Hippocampal formation (tissue), 2 donors: ENCODE measurements at places on chromosomes 16 and 17.

DNA sequence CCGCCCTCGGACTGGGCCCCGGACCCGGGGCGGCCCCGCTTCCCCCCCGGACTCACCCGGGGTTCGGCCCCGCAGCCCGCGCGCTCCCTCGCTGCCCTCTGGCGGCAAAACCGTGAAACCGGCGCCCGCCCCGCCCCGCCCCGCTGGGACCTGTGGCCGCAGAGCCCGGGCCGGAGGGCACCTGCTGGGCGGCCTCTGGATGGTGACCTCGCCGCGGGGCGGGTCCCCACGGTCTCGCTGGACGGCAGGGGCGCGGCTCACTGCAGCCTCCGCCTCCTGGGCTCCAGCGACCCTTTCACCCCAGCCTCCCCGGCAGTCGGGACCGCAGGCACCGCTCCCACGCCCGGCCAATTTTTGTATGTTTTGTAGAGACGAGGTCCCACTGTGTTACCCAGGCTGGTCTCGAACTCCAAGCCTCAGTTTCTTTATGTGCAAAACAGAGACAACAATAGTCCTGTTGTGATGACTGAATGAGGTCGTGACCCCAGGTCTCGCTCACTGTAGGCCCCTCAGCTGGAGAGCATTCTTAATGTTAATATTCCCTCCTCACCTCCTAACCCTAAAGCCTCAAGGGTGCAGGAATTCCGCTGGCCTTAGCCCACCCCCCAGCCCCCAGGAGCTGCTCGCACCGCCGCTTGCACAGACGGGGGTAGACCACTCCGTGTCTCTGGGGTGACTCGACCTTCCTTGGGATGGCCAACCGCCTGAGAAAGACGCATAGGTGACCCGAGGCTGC is 33.7 kb upstream of the RPH3AL start:
- no peak for DNase-seq

- no peak for DNase-seq
Measured at GRCh38 chr16:730666-731509, 4.0 kb downstream of the HAGHL start.

DNA sequence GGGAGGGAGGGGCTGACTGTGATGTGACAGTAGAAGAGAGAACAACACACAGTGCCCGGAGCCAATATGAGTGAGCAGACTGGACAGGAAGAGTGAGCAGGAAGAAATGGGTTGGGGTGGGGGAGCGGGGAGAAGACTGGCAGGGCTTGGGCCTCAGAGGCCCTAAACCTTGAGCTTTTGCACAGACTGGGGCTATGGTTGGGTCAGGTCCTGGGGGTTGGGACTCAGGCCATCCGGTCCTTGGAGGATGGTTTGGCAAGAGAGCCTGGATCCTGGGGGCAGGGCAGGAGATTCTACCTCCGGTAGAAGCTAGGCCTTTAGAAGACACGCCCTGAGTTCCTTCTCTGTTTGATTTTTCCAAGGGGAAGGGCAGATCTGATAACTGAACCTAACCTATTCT is 1.1 kb downstream of the CAMTA2 start:
- no peak for DNase-seq

GRCh38 chr17:73855720-73856333 is 211.6 kb upstream of the SDK2 start:
- DNase-seq: no peak

GRCh38 chr16:30637944-30638343 is 12.8 kb upstream of the PRR14 start:
- no peak for DNase-seq

- no peak for DNase-seq
Measured at GRCh38 chr16:77220427-77220826, 21.2 kb downstream of the SYCE1L start.

DNA sequence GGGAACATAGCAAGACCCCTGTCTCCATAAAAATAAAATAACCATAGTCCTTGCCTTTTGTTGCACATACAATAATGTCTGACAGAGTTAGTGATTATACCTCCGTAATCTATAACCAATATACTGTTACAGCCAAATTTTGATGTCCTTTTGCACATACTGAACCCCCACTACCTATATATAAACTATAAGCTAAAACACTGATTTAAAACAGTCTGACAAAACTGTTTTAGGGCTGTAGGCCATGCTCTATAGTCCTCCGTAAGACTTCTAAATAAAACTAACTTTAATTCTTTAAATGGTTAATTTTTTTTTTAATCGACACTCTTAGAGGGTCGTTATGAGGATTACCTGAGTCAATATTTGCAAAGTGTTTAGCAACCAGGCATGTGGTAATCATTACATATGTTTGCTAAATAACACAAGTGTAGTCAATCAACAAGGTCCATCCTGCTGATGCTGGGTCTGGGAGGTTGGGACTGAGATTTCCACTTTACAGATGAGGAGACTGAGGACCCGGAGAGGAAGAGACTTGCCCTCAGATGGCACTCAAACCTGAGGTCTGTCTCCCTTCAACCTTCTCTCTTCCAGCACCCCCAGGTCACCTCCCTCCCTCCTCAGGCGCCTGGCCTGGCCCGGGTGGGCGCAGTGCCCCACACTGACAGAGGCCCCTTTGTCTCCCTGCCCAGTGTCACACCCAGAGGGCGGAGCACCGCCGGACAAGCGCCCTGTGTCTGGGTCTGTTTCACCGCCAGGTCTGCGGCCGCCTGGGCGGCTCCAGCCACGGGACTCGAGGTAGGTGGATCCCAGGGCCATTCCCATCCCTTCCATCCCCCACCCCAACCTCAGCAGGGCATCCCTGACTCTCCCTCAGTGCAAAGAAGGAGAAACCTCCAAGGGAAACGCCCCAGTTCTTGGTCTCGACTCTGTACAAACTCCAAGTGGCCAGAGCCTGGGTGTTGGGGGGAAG is 10.3 kb downstream of the ZNF385C start:
- DNase-seq: peak; percentile 15

- no peak for DNase-seq
Measured at GRCh38 chr17:1724869-1725641, 551 bp downstream of the WDR81 start.

DNA sequence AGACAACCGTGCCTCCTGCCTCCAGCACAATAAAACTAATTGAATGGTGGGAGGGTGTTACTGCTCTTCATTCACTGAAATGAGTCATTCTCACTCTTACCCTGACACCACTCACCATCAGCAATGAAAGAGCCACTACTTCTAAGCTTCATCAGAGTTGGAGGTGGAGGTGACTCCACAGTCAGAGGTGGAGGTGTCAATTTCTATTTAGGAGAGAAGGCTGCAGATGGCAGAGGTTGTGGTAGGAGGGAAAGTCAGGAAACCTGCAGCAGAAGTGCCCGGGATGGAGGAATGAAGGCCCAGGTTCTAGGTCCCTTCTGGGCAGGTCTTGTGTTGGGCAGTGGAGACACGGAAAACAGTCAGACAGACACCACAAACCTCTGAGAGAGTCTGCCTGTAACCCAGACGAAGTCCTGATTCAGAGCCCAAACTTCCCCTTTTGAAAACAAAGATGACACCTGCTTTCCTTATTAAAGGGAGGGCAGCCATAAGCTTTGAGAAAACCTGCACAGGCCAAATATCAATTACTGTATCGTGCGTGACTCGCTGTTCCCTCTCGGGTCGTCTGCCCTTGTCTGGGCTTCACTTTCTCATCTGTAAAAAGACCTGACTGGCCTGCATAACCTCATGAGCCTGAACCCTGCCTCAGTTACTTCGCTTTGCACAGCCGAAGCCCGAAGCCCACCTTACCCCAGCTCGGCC is 668 bp downstream of the ATPAF2 start:
- no peak for DNase-seq

DNA sequence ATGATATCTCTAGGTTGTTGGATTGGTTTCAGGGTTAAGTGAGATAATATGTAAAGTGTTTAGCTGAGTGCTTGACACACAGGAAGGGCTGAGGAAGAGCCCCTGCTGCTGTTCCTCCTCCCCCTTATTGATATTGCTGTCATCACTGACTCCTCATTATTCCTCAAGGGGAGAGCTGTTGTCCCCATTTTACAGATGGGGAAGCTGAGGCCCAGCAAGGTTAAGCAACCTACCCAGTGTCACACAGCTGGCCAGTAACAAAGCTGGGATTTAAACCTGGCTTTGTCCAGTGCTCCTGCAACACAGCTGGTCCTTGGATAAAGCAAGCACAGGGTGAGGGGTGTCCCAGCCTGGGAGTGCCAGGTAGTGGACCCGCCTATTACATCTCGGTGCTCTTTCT is 9.8 kb downstream of the WSCD1 start:
- no peak for DNase-seq

GRCh38 chr17:67055041-67055443 is 10.7 kb downstream of the CACNG1 start:
- DNase-seq: no peak

- no peak for DNase-seq
Measured at GRCh38 chr16:63703612-63704011, 1418.3 kb downstream of the CDH11 start.

DNA sequence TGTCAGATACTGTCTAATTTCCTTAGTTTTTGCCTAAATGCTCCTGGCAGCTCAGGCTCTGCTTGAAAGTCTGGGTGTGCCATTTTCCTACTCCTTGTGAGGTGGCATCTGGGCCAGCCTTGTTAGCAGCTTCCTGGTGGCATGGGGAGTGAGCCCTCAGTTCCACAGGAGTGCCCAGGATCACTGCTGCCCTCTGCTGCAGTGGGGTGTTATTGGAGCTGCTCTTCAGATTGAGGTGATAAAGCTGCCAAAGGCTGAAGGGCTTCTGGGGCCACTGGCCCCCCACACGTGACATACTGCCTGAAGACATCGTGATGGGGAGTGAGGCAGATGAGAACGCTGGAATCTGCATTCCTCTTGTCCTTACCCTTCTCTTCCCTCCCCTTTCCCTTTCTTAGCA is 27.4 kb downstream of the CEP95 start:
- no peak for DNase-seq

DNA sequence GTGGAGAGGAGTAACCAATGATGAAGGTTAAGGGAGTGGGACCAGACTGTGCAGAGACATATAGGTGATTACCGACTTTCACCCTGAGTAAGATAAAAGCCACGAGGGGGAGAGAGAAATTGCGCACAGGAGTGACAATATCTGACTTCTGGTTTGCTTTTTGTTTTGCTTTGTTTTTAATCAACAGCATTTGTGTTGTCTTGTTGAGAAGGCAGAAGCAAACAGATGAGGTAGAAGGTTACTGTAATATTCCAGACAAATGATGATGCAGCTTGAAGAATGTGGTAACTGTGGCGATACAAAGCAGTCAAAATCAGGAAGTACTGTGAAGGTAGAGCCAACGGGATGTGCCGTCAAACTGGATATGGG is 7.5 kb downstream of the PELP1 start:
- DNase-seq: no peak

GRCh38 chr17:18374216-18374615 is 3.4 kb upstream of the EVPLL start:
- no peak for DNase-seq

DNA sequence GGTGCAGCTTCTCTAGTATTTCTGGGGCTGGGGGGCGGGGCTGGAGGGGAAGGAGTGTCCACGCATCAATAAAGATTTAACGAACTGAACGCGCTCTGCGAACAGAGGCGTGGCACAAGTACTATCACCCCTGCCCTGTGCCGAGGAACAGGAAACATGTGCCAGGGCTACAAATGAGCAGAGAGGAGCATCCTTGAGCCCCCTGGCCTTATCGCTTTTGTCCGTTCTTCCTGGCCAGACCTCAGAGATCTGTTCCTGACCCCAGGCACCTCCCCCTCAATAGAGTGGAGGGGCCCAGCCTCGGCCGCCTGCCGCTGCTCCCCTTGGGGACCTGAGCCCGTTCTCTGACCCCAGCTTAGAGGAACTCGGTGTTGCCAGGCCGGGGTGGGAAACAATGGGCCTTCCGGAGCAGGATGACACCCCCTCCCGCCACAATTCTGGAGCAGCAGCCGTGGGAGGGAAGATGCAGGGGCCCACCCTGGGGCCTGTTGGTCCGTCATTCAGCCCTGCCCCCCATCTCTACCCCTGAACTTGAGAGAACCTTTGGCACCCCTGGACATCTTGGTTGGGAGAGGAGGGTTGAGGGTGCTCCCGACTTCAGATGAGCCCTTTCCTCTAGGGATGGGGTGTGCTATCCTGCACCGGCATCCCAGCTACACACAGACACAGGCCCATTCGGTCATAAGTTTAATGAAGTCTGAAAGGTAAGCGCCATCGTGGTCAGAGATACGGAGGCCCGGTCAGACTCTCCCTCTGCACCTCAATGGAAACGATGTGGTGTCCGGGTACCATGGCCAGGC is 1.1 kb downstream of the NAA38 start:
- DNase-seq: no peak

DNA sequence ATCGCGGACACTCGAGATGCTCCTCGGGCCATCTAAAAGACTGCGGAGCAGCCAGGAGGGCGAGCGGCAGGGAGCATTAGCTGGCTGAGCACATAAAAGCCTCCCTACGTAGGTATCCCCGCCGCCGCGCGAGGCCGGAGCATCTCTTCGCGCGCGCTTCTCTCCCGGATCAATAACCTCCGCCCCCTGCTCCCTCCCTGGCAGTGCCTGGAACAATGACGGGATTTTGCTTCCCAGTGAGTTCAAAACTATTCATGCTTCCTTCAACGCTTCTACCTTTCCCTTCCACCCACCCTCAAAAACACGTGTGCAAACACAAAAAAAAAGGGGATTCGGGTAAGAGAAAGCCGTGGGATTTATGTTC is 984 bp downstream of the CENPV start:
- DNase-seq: no peak

DNA sequence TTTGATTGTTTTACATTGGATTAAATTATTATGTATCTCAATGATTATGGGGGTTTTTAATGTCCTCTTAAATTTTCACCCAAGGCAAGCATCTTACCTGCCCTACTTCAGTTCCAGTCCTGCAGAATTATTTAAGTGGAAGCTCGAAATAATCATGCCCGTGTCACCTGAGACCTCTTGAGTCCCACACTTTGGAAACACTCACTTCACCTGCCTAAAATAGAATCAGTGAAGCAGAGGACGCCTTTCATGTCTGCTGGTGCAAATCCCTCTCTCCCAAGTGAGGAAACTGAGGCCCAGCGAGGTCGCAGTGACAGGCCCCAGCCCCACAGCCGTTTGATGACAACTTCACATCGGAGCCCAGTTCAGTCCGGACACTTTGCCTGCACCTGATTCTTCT is 284.6 kb downstream of the C16orf95 start:
- DNase-seq: no peak

GRCh38 chr17:81535480-81536298 is 7.5 kb downstream of the FSCN2 start:
- no peak for DNase-seq

- no peak for DNase-seq
Measured at GRCh38 chr16:27745348-27745747, 195.4 kb downstream of the KATNIP start.

- DNase-seq: no peak
Measured at GRCh38 chr16:2473446-2473926, 1.4 kb upstream of the TBC1D24 start.

DNA sequence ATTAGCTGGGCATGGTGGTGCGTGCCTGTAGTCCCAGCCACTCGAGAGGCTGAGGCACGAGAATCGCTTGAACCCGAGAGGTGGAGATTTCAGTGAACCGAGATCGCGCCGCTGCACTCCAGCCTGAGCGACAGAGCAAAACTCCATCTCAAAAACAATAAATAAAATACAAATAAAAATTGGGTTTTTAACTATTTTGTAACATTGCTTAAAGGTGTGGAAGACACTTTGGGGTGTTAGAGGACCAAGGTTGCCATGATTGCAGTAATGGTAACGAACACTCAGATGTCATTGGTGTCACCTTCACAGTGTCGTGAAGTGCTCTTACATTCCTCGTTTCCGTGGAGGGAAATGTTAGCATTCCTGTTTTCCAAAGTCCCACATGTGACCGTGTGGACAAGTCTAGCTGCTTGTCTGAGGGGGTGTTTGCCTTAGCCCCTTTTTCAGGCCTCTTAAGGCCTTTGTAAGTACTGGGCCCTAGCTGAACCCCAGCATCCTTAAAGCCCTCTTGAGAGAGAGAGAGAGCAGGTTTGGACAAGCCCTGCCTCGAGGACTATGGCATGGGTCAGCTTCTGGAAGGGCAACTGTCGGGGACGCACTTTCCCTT is 8.6 kb downstream of the C16orf96 start:
- DNase-seq: no peak
